ENCODE measurements at places on chromosomes 7 and 10. TPM values are rescaled to one million over a fixed set of nuclear protein-coding genes. Genes with fewer than 3 reads are reported as not detected.

GRID2IP gene
- polyA plus RNA-seq = 0.72 TPM

- no peak for DNase-seq
These were observed 4.4 kb downstream of the PPP2R2D start for GRCh38 chr10:131905267-131905571.

CPA4 gene
- 0.14 TPM for polyA plus RNA-seq

- no peak for DNase-seq
These were observed 182.9 kb downstream of the MYOF start for GRCh38 chr10:93299195-93299594.

GRCh38 chr7:80357530-80357929 is 154.3 kb downstream of the GNAT3 start:
- DNase-seq = no peak

C10orf120 gene
- polyA plus RNA-seq = not detected

GRCh38 chr10:3978761-3979160 is 193.8 kb upstream of the KLF6 start:
- DNase-seq = no peak

DNA sequence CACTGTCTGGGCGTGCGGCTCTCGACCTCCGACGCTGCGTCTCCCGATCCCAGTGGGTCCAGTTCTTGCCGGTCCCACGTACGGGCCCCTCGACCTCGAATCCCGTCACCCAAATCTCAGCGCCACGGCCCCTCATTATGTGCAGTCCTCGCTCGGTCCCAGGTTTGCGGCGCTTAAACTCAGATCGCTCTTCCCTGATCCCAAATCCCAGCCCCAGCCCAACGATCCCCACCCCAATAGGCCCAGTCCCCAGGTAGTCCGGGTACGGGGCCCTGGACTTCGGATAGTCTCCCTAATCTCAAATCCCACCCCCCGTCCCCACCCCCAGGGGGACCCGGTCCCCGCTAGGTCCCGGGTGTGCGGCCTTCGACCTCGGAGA is 666 bp downstream of the HNRNPF start:
- no peak for DNase-seq

DNA sequence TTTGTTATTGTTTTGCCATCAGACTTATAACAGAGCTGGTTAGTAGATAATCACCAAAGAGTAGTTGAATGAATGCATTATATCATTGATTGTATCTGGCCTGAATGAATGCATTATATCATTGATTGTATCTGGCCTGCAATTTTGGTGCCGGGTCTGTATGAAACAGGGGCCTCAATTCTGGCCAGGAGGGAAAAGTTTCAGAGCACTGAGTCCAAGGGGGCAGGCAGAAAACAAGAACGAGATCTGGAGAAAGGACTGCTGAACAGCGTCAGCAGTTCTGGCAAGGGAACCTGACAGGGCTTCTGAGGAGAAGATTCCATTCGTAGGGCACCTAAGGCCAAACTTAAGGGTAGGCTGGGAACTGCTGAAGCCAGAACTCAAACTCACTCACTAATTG is 128.0 kb downstream of the SEMA3C start:
- DNase-seq = no peak

ITIH5 gene
- polyA plus RNA-seq = 20.9 TPM

- no peak for DNase-seq
These were observed 80.0 kb downstream of the CFAP58 start for GRCh38 chr10:104433669-104434068.

DLX6 gene
- not detected for polyA plus RNA-seq

DNA sequence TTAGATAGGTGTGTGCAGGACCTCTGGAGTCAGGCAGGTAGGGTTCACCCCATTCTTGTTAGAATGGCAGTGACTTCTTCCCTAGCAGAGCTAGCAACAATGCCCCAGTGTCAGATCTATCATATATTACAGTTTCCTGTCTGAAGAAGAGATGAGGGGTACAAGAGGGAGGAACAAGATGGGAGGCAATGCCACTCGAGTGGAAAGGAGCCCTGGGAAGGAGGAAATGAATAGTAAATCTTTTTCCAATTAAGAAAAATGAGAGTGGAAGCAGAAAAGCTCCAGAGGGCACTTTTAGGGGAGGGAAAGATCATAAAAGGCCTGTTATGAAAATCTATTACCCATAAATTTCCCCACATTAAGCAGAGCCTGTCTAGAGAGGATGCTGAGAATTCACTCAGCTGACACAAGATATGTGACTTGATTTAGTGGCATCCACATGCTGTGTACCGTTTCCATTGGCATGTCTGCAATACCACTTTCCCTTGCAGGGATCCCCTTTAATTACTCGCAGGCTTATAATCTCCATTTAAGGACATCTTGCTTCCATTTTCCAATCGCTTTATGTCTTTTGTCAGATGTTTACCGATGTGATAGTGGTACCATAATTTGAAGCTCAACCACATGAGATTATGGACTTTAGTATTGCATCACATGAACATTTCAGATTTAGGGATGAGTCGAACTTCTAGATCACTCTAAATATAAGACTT is 70.0 kb upstream of the AGBL3 start:
- no peak for DNase-seq

DNA sequence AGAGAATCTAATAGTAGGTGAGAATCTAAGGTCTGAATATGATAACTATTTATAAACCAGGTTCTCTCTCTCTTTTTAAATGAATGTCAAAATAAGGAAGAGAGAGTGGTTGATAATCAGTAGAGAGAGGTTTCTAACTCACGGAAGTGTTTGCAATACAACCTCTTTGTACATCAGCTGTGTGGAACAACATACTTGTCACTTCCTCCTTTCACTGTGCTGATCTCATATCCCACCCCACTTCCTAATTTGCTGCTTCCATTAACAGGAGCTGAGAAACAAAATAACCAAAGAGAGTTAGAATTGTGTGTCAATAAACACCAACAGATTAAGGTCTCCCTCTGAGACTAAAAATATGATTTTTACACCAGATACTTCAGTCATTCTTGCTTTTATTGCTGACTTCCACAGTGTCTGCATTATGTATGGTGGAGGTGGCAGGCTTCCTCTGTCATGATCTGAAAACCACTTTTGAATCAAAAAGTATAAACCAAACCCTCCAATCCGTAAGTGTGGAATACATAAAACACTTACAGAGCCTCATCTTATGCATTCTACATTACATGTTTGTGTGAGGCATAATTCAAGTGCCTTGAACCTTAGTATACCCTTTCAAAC is 25.0 kb downstream of the CACUL1 start:
- no peak for DNase-seq

- no peak for DNase-seq
These were observed 28.6 kb downstream of the PARD3 start for GRCh38 chr10:34786464-34786863.

GRCh38 chr10:28569506-28570159 is 36.7 kb downstream of the WAC start:
- no peak for DNase-seq

DNA sequence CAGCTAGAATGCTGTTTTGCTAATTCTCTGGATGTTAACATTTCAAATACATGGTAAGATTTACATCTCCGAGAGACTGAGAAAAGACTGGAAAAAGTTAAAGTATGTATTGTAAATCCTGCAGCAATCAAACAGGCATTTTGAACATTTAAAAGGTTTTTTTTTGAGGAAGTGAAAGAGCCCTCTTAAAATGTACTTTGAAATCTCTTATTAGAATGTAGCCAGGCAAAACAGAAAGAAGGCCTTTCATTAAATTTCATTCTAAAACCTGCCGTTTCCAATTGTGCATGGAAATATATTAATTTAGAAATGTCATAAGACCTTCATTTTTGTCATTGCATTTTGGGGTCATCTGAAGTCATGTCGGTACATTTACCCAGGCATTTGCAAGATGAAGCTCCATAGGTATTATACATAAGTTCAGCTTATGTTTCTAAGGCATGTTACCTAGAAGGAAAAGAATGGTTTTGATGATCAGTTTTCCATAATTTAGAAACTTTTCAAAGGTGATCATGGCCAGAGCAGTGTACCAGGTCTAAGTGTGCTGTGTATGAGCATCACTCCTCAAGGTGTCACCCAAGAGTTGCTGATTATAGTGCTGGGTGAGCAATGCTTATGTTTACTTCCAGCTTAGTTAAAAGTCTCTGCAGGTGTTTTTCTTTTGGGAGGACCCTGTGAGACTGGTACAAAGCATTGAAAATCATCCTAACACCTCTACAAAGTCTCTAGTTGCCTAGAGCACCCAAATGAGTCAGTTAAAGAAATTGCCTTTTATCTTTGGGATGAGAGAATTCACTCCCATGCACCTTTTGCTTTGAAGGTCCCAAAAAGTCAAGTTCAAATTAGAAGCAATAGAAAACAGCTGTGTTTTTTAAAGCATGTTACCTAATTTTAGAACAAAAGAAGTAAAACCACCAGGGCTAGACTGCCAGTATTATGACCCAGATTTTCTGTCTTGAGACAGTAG is 7.1 kb downstream of the ZNF736 start:
- DNase-seq = no peak

GRCh38 chr10:53682458-53682857 is 909.9 kb upstream of the MBL2 start:
- no peak for DNase-seq

EN2 gene
- polyA plus RNA-seq = 0.42 TPM
